ENCODE measurements at places on chromosomes 13 and 19. TPM values are rescaled to one million over a fixed set of nuclear protein-coding genes. Genes with fewer than 3 reads are reported as not detected.

ACP5 gene
- total RNA-seq: 1.3 TPM

FFAR2 gene
- total RNA-seq: not detected

CPB2 gene
- total RNA-seq: not detected

KLHL1 gene
- not detected for total RNA-seq

ZFP30 gene
- total RNA-seq: 16.0 TPM

SYCN gene
- total RNA-seq: not detected

SGCG gene
- total RNA-seq: 0.70 TPM

FGF22 gene
- total RNA-seq: 0.81 TPM

CCNA1 gene
- not detected for total RNA-seq

WDR88 gene
- not detected for total RNA-seq

PTH2 gene
- not detected for total RNA-seq

SIGLEC10 gene
- not detected for total RNA-seq
